ENCODE measurements at places on chromosomes 4 and X.

GRCh38 chrX:57329008-57329407 is 42.5 kb downstream of the FAAH2 start:
- DNase-seq: no peak

- DNase-seq: no peak
Observed at GRCh38 chr4:141413366-141413765, 192.7 kb downstream of the ZNF330 start.

DNA sequence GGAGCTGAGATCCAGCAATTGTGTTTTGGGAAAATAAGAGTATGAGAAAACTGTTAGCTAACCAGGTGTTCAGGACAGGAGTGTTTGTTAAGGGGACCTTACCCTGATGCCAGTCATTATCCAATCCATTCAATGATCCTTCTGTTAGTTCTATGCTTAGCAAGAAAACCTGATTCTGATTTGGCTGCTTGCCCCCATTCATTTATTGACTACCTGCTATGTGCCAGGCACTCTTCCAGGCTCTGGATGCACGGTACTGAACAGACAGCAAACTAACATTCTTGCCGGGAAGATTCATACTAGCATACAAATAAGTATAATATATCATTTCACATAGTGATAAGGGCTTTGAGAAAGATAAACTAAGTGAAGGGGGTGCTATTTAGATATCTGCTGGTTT is 1.0 kb upstream of the MECP2 start:
- DNase-seq: no peak

DNA sequence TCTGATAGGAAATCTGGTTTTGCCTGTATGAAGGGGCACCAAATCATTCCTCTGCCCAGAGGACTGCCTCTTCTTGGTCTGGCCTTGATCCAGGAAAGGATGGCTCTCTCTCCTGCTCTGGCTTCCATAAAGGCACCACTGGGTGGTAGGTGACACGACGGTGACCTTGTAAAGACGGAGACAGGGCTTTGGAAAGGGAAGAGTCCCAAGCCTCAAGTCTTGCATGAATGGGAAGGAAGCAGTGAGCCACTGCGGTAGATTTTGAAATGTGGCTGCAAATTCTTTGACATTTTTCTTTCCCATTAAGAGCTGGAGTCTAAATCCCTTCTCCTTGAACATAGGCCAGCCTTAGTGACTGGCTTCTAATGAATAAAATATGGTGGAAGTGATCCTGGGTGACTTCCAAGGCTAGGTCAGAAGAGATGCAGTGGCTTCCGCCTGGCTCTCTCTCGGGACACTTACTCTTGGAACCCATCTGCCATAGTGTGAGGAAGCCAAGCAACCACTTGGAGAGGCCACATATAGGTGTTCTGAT is 347.4 kb downstream of the BCOR start:
- no peak for DNase-seq

- DNase-seq: no peak
Observed at GRCh38 chrX:2484721-2485648, 15.8 kb downstream of the DHRSX start.

GRCh38 chr4:186727169-186727976 is 3.7 kb upstream of the FAT1 start:
- DNase-seq: no peak

- no peak for DNase-seq
Observed at GRCh38 chrX:13468096-13468495, 101.3 kb upstream of the EGFL6 start.

GRCh38 chr4:138235419-138235952 is 6.7 kb downstream of the SLC7A11 start:
- peak; percentile 78 for DNase-seq

- DNase-seq: no peak
Observed at GRCh38 chr4:89277412-89277811, 30.2 kb downstream of the GPRIN3 start.

DNA sequence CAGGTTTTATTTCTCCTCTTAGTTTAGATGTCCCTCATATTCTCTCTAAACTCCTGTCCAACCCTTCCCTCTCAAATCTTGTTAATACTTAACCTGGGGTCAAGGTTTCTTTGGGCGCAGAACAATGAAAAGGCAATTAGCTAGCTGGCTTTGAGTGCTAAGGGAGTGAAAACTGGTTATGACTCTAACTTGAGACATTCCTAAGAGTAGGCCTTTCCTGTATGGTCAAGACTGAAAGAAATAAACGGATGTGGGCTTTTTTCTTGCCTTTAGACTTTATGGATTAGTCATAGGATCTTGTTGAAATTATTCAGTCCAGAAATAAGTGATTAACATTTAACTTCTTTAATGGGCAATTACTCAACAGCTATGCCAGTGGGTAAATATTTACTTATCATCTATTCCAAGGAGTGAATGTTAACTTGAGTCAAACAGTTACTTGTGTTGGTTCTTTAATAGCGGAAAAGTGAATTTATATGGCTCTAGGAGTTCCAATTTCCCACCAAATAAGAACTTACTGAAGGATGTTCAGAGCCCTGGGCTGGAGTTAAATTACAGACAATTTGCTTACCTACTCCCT is 141.7 kb upstream of the SCML1 start:
- no peak for DNase-seq

All from AG04450 (cell line).